Stimulated activated naive CD8-positive, alpha-beta T cell treated with anti-CD3 and anti-CD28 coated beads, Interleukin-15, Interleukin-2, amounts not matched to agents 100 U/mL and 50 U/mL, for 24 hours (primary cell): ENCODE measurements at places on chromosomes 12 and 14.

DNA sequence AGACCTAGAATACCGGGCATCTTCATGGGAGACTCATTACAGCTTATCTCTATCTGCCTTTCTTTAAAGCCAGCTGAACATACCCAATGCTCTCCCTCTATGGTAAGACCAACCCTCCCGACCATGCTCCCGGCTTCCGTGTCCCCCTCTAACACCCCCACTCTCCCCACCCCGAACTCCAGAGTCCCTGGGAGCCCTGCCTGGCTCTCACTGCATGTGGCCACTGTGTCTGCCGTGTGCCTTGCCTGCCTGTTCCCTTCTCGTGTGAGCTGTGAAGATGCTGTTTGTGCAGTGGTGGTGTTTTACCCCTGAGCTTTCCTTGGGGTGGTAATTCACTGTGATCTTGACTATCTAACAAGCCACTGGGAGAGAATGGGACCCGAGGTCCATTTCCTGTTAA, 146.4 kb upstream of the FKBP4 start:
- no peak for DNase-seq

DNA sequence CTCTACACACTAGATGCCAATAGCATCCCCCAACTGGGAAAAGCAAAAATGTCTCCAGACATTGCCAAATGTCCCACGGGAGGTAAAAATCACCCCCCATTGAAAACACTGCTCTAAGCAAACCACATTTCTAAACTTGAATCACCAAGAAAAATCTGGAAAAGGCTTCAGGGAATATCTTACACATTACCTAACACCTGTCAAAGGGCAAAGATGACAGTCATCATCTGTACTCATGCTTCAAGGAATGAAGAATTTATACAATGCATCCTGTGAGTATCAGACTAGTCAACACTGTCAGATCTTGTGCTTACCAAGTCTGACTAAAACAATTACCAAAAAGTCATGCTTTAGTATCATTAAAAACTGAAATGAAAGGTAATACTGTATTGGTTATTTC, 161.6 kb upstream of the SOX5 start:
- DNase-seq: no peak

GRCh38 chr12:126084480-126084879, 1019.2 kb downstream of the AACS start:
- DNase-seq: no peak

GRCh38 chr12:14928931-14929330, 9.4 kb downstream of the ERP27 start:
- no peak for DNase-seq

GRCh38 chr12:21502872-21503271, 1.3 kb downstream of the GOLT1B start:
- peak; percentile 10 for DNase-seq

DNA sequence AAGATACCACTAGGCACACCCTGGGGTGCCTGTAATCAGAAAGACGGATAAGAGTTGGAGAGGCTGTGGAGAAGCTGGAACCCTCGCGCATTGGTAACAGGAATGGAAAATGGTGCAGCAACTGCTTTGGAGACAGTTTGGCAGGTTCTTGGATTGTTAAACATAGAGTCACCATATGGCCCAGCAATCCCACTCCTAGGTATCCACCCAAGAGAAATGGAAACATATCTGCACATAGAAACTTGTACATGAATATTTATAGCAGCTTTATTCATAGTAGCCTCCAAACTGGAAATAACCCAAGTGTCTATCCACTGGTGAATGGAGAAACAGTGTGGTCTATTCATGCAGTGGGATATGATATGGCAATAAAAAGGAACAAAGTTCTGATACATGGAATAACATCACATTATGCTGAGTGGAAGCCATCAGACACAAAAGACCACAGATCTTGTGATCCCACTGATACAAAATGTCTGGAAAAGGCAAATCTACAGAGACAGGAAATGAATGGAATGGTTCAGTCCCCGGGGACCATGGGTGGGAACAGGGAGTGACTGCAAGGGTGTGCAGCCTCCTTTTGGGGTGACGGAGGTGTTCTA, 45.4 kb downstream of the JAG2 start:
- no peak for DNase-seq

DNA sequence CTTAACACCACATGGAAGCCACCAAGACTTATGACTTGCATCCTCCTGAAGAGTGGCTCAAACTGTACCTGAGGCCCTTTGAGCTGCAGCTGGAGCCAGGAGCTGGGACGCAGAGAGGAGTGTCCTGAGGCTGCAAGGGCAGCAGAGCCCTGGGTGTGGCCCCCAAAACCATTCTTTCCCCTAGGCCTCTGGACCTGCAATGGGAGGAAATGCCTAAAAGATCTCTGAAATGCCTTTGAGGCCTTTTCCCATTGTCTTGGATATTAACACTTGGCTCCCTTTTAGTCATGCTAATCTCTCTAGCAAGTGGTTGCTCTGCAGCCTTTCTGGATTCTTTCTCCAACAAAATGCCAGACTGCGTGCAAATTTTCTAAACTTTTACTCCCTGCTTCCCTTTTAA, 156.1 kb downstream of the SLC38A4 start:
- DNase-seq: no peak

- no peak for DNase-seq
These were observed 173.5 kb downstream of the ALG10B start for GRCh38 chr12:38490073-38490472.

DNA sequence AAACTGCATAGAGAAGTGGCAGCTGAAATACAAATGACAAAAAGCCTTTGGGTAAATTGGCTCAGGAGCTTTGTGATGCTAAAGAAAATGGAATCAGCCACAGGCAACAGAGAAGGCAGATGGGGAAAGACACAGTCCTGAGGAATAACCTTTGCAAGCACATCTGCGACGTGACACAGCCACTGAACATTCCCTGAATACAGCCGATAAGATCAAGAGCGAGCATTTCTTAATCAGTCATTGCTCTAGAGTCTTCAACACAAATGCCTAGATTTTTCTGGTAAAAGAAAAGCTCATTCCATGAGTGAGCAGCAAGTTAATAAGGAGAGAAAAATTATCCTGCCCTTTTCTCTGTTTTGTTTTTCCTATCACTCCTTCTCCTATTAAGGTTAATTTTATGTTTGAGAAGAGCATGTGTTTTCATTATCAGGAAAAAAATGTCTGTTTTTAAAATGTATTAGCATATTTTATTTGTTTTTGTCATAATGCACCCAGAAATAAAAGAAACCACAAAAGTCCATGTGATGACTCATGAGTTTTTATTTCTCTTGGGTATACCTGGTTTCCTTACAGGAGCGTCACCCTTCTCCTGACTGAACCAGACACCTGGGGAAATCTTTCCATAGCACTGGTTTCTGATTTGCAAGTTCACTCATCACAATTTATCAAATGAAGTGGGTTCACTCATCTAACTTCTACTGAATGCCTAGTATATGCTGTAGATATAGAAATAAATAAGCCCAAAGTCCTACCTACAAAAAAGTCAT, 45.4 kb upstream of the PCED1B start:
- no peak for DNase-seq

DNA sequence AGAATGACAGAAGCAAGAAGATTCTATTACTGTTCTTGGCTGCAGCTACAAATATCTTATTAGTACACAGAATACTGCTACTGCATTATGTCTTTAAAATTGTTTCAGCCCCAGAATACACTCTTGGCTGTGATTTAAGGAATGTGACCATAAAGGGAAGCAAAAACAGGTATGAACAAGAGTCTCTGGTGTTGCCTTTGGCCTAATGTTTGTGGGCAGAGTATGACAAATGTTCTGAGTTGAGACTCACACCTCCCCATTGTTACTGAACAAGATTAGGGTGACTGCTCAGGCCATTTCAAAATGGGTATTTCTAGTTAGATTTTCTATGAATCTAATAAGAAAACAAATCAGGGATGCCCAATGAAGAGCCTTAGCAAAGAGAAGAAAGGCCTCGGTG, 28.5 kb downstream of the TTC6 start:
- DNase-seq: no peak

DNA sequence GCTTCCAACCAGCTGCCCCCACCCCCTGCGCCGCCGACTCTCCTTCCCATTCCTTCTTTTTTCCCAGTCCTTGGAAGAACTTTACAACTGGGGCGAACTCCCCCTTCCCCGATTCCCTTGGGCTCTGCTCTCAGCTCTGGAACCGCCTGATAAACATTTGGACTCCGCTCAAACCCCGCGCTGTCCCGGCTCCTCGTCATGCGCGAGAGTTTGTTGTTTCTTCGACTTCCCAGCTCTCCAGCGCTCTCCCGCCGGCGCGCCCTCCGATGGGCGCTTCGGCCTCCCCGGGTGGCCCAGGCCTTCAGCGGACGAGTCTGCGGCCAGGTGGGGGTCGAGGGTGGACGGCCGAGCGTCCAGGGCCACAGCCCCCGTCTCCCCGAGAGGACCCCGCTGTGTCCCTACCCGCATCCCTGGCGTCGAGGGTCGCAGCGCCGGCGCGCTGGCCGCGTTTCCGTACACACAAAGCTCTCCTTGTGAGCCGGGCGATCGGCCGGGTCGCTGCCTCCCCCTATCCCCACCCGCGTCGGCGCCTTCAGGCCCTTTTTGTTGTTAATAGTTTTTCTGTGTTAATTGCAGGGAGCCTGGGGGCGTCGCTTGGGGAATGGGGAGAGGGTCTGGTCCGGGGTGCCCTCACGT, 847 bp downstream of the MMP14 start:
- peak; percentile 34 for DNase-seq

DNA sequence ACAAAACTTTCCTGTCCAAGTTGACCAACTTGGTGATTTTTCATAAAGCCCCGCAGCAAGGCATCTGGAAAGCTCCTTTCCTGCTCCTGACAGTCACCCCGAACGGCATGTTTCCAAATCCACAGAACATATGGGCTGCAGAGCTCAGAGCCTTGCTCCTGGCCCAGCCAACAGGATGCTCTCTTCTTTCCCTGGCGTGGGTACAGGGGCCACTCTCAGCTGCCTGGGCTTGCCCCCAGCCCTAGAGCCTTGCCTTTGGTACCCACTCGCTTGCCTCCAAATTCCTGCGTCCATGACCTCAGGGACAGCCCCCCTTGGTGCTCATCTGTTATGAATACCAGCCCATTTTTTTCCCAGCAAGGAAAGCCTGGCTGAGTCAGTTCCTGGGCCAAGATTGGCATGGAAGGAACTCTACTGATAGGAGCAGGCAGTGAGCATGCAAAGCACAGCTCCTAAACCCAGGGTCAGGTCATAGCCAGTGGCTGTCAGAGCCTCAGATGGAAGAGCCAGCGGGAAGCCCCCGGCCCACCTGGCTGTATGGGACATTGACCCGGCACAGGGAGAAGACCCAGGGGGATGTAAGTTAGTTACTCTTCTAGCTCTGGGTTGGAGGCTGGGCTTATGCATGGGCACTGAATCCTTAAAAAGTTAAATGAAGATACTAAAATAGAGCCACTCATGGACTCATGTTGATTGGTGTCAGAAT, 105.3 kb upstream of the RTL1 start:
- no peak for DNase-seq

DNA sequence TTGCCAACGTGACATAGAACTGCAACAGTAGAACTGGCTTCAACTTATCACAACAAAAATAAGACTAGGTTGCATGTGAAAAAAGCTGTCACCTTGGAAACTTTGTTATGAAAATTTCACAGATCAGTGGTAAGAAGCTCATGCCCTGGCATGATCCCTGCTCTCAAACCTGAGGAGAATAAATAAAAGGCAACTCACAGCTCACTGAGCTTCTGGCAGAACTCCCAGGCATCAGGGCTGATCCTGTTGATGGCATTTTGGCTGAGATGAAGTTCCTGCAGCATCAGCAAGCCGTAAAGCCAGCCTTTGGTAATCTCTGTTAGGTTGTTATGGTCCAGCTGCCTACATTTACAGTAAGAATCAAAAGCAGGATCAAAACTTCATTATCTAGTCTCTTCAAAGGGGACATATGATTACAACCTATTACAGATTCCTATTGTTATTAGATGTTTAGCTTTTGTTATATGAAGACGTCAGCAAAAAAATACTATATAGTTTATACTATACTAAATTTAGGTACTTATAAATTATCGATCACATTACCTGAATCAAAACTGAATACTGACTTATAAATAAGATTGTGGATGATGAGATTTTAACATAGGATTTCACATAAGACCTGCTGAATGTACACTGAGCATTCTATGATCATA, 32.0 kb downstream of the LRIG3 start:
- no peak for DNase-seq

GRCh38 chr12:60335745-60336144, 739.9 kb downstream of the SLC16A7 start:
- no peak for DNase-seq

GRCh38 chr14:68651075-68651474, 141.8 kb downstream of the ZFP36L1 start:
- no peak for DNase-seq

DNA sequence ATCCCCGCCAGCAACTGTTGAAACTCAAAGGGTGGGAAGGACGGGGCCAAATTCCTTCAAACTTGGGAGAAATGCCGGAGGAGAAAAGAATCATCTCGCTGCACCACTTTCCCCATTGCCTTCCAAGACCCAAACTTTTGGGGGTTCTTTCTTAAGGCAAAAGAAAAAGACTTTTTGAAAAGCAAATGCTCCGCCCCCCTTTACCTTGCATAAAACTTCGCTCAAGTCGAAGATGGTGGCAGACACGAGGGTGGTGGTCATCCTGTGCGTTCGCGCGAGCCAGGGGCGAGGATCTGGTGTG, 239 bp downstream of the ZFP36L1 start:
- no peak for DNase-seq

DNA sequence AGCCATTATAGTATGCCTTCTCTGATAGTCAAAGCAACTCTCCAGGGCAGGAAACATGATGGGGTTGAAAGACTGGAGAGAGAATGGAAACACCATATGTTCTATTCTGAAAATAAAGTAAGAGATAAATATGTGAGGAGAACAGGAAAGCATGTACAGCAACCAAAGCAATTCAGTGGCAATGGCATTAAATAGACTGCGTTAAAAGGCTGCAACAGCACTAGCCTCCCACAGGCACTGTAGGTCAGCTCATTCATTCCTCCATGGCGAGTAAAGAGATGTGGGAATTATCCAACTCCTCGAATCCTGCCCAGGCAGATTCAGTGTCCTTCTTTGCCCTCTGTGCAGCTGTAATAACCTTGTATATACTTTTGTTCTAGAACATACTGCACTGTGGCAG, 43.8 kb downstream of the ANO6 start:
- DNase-seq: no peak

DNA sequence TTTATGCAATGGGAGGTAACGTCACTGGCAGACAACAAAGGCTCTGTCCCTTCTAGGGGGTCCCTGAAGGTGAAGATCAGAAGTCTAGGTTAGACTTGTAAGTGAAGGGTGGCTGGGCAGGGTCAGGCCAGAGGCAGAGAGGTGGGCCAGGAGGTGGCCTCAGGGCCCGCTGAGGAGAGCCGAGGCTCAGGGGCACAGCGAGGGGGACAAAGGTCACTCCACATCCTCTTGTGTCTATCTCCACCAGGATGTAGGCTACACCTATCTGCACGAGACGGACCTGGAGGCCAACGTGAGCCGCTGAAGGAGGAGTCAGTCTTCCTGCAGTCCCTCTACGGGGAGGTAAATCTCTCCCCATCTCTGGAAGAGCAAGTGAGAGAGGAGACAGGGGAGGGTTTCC, 20.3 kb downstream of the KRT85 start:
- no peak for DNase-seq

DNA sequence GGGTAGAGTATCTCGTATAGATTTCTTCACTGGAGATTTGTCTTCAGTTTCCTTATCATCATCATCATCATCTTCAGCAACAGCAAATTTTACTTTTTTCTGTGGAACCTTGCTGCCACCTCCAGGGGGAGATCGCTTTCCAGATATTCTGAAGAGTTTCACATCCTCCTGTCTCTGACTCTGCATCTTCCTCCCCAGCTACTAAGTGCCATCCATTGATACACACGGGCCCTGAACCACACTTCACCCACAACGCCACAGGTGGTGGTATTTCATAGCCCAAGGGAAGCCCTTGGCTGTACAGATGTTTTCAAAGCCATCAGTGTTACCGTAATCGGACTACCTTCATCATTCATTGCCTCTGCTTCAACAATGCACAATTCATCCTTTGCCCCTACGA, 82.2 kb downstream of the PPP2R5C start:
- peak; percentile 58 for DNase-seq
